ENCODE measurements at places on chromosomes 2 and 18. TPM values are rescaled to one million over a fixed set of nuclear protein-coding genes. Genes with fewer than 3 reads are reported as not detected.

Gene TPRKB
- 25.4 TPM for total RNA-seq

DNA sequence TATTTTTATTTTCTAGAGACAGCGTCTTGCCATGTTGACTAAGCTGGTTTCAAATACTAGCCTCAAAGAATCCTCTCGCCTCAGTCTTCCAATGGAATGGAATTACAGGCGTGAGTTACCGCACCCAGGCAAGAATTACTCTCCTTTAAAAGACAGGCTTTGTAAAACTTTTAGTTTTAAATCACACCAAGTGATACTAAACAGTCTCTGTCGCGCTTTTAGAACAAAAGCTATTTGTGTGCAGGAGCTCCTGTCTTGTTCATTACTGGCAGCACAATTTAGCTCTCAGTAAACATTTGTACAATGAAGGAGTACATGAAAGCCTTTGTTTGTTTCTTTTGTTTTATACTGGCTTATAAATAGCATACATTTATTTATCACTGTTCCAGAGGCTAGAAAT, 1719.2 kb upstream of the PIK3C3 start:
- H3K4me1 ChIP-seq: no peaks in the 10 kb centered on the region
- no peak overlapping the region for H3K27ac ChIP-seq
- DNase-seq: no peak
- H3K4me3 ChIP-seq: no peak overlapping the region

DNA sequence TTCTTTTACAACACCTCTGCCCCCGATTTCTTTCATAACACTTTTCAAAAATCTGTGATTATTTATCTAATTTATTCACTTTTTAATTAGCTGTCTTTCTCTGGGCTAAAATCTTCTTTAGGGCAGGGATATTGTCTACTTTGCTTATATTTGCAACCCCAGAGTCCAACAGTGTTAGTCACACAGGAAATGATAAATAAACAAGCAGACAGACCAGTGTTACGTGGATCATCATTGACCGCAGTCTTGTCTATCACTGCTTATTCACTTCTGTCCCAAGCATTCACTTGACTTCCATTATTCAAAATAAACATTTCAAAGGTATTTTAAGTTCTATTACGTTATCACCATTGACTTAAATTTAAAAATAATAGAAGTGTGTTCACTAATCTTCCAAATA, 237.6 kb upstream of the UBE2E3 start:
- no peak overlapping the region for H3K27ac ChIP-seq
- no peak for DNase-seq
- no peaks in the 10 kb centered on the region for H3K36me3 ChIP-seq
- no peak overlapping the region for H3K4me3 ChIP-seq

GRCh38 chr2:9225806-9226205, 19.2 kb downstream of the ASAP2 start:
- no peak for DNase-seq
- H3K27me3 ChIP-seq: no peaks in the 10 kb centered on the region
- no peaks in the 10 kb centered on the region for H3K36me3 ChIP-seq
- peaks cover 6% of the 10 kb centered on the region for H3K4me1 ChIP-seq
- no peak overlapping the region for H3K27ac ChIP-seq
- H3K4me3 ChIP-seq: no peak overlapping the region
